ENCODE measurements at places on chromosomes 2 and 18.

GRCh38 chr2:39567507-39567906 lies 98.2 kb upstream of the TMEM178A start:
- no peak for DNase-seq

DNA sequence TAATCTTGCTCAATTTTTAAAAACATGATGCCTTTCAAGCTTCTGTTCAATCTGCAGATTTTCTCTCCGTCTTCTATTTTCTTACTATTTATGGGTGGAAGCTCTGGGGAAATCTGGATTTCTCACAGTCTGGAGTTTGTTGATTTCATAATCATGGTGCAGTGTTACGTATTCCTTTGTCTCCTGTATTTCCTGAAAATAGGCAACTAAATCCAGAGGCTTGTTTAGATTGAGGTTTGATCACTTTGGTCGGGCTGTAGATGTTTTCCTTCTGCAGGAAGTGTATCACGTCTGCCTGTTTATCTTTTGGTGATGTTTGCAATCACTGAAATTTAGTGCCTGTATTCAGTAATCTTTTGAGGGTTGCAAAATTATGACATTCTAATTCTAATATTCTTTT lies 487.7 kb downstream of the LRRTM4 start:
- DNase-seq = no peak

DNA sequence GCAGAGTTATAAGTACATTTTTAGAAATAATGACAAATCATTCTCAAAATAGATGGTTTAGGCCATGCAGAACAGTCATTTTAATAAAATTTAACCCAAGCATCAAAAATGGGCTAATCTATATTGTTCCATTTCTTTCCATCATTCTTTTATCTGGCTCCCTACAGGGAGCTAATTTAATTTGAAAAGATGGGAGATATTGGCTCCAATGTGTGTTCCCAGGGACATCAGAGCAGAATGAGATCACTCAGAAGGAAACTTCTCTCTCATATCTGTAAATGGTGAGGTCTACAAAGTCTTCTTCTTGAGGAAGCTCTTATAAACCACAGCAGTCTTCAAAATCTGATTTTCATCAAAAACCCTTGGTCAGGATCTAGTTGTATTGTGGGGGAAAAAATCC lies 119.4 kb upstream of the RAB6C start:
- no peak for DNase-seq

DNA sequence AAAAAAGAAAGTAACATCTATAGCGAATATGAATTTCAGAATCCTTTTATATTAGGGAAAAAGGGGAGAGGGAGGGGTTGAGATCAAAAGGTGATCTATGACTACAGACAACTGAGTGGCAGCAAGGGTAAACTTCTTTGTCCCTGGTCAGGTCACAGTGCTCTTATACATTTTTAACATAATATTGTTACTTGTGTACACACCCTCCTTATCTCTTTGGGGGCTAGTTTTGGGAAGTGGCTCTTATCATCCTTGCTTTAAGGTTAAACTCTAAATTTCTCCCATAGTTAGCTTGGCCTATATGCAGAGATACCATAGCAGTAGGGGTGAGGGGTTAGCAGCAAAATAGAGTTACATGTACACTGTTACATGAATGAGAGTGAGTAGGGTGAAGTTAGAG lies 31.6 kb upstream of the ATG16L1 start:
- DNase-seq = no peak

DNA sequence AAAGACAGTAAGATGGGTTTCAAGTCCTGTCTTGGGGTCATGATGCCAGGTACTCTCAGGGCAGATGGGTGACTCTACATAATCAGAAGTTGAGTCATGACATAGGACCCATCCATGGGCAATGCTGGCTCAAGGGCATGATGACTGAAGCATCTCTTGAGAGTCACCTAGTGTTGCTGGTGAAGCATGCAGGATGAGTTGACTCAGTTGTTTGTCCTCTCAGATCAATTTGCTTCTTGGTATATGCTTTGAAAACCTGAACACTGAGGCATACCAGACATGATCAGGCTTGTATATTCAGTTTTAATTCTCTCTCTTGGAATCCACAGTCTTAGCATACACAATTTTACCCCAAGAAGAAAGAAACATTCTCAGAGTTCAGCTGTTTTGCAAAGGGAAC lies 658.9 kb upstream of the NXPH2 start:
- DNase-seq = no peak

- no peak for DNase-seq
Measured at GRCh38 chr18:52572036-52573000, 232.3 kb downstream of the DCC start.

DNA sequence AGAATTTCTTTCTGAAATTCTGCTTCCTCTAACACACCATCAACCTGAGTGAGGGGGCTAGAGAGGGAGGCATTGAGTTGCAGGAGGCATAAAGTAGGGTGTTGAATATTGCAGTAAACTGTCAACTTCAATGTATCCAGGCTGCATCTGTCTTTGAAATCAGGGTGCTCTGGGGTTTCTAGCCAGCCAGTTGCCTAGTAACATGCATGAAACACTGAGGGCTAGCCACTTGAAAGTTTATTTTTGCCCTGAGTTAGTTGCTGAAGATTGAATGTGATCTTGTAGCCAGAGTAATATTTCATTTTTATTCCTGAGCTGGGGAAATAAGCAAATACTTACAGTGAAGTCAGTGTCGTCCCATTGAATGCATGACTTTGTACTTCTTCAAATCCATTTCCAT lies 41.9 kb downstream of the LHCGR start:
- DNase-seq = no peak

DNA sequence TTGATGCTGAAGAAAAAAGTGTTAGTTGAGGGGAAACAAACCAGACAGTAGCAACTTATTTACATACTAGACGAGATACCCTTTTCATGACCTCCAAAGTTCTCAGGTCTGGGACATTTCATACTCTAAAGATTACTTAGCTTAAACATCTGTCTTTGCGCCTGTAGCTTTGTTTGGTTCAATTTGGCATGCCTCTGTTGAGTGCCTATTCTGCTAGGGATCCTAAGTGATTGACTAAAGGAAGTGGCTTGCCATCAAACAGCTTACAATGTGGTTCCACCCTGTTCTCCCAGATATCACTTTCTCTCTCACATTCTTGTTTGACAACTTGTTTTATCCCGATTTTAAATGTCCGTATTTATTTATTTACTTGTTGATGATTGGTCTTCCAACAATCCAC lies 488.8 kb downstream of the PARD3B start:
- no peak for DNase-seq

DNA sequence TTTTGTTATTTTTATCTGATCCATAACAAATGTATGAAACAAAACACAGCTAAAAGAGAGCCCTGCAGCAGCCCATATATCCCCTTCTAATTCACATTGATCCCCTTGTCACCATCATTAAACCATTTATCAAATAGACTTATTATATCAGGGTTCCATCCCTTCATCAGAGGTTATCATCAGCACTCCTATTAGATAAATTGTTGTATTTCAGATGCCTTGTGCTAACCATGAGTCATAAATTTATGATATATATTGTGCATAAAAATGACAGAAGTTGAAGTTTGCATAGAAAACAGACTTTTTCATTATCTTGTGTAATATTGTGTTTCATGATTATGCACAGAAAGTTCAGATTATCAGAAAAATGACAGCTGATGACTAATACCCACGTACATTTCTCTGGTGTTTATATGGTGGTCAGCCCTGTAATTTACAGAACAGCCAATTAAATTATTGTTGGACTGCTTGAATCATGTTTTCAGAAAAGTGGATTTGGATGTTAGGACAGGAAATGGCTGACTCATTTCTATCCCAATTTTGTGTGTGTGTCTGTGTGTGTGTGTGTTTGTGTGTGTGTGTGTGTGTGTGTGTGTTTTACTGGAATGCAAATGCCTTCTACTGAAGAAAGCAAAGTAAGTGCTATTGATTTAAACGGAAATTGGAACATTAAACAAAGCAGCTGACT lies 80.9 kb downstream of the PPP1R1C start:
- DNase-seq = no peak

- DNase-seq = no peak
Measured at GRCh38 chr2:56369316-56369715, 185.5 kb downstream of the CCDC85A start.

GRCh38 chr2:164622338-164623106 lies 1.2 kb upstream of the GRB14 start:
- DNase-seq = no peak

DNA sequence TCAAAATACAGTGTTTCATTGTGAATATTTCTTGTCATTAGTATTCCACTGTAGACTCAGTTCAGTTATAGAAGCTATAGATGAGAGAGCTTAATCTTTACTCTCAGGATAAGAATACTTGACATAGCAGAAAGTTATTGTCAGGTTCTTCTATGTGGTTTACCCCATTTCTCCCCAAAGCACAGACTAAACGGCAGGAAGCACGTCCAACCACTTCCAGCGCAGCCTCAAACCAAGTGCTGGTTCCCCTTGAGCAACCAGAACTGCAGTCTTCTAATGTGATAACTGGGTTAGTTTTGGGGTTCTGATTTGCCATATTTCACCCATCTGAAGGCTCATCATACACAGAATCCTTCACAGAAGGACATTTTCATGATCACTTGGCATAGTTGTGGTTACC lies 324.7 kb downstream of the SLC8A1 start:
- DNase-seq = no peak

DNA sequence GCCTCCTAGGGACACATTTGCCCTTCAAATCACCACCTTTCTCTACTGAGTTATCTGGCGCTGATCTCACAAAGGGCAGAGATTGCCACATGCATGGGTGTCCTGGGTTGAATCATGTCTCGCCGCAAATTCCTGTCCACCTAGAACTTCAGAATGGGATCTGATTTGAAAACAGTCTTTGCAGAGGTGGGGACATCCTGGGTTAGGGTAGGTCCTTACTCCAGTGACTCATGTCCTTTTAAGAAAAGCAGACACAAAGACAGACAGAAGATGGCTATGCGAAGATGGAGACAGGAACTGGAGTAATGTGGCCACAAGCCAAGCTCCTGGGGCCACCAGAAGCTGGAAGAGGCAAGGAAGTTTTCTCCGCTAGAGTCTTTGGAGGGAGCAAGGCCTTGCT lies 197.4 kb upstream of the SMIM21 start:
- DNase-seq = no peak

DNA sequence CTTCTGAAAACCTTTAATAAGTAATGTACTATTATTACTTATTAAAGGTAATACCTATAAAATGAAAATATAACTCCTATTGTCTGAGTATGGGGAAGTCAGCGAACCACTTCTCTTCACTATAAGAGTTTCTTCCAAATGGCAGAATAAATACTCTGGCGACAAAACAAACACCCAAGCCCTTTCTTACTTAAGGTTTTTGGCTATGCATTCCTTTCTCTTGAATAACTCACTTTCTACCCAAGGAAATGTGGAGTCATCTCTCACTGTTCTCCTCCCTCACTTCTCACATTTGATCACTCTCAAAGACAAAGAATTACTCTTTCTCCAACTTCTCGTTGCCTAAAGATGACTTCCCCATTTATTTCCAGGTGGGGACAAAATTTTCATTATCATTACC lies 816.8 kb upstream of the CRIM1 start:
- DNase-seq = no peak

DNA sequence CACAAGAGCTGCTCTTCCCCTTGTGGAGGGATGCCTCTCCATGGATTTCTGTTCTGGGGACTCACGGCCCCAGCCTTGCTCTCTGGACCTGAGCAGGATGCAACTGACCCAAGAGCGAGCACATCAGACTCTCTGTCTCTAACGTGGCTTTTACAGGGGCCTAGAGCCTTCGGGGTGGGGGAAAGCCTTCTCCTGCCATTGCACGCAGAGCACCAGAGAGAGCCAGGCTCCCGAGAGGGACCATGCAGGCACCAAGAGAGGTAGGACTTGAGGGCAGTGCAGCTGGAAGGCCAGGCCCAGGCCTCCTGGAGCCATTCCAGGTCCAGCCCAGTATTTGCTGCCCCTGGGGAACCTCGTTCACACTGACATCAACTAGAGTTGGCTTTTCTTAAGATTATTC lies 475.6 kb upstream of the MYT1L start:
- DNase-seq = no peak

GRCh38 chr18:853471-853870 lies 41.4 kb upstream of the YES1 start:
- DNase-seq = no peak

DNA sequence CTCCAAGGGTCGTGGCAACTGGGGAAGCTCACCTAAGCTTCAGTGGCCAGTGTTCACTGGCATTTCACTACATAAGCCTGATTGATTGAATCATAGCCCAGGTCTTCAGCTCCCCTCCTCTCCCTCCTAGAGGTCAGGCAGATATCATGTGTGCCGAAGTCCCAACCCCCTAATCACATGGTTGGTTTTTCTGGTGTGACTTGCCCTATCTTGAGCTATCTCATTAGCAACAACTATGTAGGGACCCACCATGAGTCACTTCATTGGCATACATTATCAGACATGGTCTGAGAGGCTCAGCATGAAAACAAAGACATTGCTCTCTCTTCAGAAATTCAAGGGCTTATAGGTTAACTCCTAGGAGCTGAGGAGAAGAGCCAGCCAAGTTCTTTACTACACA lies 76.8 kb downstream of the LYPD1 start:
- DNase-seq = no peak

DNA sequence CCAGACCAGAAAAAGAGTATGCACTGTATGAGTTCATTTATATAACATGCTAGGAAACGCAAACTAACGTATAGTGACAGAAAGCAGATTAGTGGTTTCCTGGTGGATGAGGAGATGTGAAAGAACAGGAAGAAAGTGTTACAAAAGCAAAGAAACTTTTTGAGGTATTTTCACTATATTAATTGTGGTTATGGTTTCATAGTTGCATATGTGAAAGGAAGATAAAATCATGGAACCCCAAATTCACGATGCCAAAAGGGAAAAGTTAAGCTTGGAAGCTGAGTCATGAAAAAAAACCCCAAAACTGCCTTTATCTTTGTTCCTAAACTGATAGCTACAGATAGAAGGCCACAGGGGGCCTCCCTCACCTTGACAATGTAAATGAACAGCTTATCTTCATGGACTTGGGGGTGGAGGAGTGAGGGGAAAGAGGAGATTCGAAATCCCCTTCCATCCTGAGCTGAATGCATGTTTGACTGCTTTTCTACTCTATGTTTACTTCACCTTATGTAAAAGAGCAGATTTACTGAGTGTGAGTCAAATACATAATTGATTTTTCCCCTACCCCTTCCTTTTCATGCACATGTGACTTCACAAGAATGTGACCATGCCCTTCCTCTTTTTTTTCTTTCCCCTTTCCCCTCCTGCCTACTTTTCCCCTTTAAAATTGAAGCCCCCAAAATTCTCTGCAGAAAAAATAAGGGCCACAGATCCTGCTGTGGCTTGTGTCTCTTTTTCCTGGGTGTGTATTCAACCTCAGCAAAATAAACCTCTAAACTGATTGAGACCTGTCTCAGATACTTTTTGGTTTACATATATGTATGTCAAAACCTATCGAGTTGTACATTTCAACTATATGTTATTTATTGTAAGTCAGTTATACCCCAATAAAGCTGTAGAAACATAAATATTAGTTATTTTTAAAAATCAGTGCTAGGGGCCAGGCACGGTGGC lies 100.1 kb upstream of the TLK1 start:
- no peak for DNase-seq

Measured in stimulated activated CD4-positive, alpha-beta T cell treated with anti-CD3 and anti-CD28 coated beads, TNF-alpha, amount 100 ng/mL, for 4 hours (primary cell).